ENCODE measurements at places on chromosomes 16 and 17.

DNA sequence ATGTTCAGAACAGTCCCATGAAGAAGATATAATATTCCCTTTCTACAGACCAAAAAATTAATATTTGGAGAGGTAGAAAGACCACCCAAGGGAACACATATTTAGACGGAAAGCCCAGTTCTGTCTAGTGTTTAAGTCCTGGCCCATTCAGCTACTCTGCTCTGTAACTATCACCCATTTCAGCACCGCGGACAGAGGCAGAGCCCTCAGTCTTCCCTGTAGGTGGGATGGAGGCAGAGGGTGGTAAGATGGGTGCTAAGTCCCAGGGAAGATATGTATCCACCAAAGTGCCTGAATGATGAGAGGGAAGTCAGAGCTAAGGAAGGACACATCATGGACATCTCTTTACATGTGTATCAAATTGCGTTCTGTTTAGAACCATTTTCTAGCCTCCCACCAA lies 27.8 kb upstream of the C16orf78 start:
- DNase-seq, result no peak

DNA sequence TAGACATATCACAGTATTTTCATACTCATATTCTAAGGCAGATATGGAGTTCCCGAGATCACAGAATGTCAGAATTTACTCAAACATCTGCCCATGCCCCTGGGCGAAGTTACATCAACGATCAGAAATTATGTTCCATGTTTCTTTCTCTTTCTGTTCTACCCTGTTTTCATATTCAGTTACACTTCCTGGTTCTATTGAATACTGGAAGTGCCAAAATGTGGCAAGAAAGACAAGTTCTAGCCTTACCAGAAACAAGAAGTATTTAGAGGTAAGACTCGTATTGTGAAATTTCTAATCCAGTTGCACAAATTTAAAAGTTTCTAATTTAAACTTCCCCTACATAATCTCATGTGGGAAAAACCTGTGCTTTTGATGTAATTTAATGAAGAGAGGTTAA lies 36.1 kb downstream of the KCNJ2 start:
- no peak for DNase-seq

DNA sequence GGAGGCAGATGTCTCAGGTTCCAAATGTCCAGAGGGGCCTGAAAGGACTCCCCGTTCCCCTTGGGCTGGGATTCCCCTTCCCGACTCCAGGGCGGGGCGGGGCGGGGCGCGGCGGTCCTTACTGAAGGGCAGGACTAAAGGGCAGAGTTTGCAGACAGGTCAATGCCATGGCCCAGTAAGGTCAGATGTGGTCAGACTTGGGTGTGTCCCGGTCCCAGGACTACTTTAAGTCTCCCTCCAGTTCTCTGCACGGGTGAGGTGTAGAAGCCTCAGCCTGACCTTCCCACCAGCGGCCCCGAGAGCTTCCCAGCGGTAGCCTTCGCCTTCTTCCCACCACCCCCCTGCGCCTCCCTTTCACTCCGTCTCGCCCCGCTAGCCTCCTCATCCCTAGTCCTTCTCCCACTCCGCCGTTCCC lies 532 bp downstream of the KDM6B start:
- DNase-seq, result no peak

DNA sequence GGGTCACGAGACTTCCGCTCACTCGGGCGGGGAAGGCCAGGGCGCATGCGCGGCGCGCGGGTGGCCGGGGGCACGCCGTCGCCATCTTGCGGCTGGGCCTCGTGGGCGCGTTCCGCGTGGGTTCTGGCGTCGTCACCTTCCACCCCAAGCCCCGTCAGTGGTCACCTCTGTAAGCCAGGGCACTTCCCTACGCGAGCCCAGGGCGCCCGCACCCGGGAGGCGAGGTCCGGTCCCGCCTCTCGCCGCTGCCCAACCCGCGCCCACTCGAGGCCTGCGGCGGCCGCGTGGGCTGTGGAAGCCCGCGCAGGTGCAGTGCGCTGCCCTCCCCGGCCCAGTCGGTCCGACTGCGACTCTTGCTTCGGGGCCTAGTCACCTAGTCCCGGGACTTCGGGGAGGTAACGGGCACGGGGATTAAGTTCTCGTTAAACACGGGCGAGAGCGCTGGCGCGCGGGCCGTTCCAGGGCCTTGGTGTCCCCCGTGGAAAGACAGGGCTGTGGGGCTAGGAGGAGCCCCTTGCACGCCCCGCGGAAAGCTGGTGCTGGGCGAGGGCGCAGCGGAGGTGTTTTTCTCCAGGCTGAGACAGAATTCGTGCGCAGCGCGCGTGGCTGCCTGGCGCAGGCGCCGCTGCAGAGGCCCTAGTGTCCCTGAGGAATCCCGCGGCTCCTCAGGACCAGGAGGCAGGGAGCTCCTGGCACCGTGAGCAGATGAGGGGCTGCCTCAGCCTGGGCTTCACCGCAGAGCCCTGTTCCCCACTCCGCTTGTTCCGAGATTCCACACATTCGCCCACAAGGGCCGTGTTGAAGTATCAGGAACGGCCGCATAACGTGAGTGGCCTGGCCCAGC lies 472 bp upstream of the ARHGDIA start:
- DNase-seq, result peak; percentile 97

DNA sequence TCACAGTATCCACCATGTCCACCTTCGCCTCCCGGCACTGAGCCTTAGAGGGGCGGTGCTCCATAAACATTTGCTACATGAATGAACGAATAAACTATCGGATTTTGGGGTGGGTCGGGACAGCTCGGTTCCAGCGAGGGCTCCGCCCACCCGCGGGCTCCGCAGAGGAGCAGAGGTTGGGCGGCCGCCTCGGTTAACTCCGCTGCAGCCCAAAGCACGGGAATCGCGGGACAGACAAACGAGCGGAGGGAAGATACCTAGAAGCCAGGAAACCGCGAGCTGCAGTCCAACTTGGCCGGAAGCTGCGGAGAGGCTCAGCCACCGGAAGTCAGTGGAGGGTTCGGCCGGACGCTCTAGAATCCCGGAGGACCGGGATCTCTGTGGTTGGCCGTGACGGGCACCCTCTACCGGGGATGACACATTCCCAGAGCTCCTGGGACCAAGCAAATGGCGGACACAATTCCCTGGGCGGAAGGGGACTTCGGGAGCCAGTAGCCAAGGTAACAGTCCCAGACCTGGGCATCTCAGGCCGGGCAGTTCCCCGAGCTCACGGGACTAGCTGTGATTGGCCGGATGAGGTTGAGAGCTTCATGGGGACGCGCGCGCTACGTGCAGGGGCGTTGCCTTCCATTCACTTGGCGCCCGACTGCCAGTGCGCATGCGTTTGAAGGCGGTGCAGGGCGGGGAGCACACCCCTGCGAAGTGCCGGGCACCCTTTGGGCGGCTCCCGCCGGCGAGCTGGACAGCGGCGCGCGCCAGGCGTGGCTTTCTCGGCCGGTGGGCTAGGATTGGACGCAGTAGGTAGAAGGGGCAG lies 489 bp upstream of the MAPK7 start:
- peak; percentile 100 for DNase-seq

Data from ecto neural progenitor cell (in vitro differentiated cells).